ENCODE measurements at places on chromosomes 16 and 17.

GRCh38 chr16:27394516-27394915 is 7.5 kb upstream of the IL21R start:
- DNase-seq, result no peak

DNA sequence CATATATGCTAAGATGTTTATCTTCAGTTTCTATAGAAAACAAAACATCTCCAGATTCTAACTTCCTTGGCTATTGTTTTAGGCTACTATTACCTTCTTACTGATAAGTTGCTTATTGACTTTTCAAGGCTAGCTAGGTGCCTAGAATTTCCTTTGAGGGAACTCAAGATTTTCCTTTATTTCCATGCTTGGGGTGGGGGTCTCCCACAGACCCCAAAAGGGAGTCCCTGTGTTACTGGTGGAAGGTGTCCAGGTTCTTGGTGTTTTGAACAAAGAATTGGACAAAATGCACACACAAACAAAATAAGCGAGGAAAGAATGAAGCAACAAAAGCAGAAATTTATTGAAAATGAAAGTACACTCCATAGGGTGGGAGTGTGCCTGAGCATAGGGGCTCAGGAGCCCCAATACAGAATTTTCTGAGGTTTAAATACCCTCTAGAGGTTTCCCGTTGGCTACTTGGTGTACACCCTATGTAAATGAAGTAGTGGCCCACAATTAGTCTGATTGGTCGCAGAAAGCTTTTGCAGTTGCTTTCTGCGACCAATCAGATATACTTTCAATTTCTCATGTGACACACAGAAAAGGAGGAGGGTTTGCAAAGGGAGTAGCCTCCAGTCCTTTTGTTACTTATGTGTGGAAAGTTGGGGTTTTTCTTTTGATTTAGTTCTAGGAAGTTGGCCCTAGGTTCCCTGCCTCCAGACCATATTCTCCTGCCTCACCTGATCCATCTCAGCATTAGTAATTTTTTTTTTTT is 67.5 kb downstream of the MARF1 start:
- no peak for DNase-seq

DNA sequence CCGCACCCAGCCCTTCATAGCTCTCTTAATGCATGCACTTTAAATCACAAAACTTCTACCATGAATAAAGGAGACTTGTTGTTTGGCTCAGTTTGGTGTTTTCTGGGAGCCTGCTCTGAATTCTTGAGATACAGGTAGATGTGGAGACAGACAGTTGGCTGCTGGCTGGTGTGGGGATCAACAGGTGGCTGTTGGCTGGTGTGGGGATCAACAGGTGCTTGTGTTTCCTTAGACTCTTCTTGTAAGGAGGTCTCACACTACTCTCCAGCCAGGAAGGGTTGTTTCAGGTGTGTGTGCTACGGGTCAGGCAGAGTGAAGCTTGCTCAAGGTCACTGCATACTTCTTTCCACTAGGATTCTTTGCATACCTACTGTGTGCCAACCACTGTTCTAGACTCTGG is 265.9 kb downstream of the HS3ST4 start:
- no peak for DNase-seq

DNA sequence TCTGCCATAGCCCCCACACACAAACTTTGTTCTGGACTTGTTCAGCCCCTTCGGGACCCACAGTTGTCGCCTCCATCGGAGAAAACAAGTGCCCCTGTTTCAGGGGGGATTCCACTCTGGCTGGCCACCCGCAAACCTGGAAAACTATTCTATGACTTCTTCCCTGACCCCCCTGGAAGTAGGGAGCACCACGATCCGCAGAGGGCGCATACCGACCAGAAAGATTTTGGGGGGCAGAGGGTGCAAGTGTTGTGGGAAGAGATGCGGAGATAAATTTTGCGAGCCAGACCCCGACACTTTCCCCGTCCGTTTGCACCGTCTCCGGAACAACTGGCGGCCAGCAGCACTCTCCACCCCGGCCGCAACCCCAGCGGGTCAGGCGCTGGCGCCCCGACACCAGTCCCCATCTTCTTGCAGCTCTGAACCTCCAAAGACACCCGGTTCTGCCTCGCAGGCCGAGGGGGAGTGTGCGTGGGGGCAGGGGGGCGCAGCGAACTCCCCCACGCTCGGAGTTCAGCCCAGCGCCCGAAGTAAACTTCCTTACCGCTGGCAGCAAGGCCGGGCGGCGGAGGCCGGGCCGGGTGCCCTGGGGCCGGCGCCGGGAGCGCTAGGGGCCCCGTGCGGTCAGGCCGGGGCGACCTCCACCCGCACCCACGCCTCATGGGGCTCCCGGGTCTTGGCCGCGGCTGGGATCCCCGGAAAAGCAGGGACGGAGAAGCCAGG is 744 bp downstream of the SALL1 start:
- DNase-seq, result no peak

DNA sequence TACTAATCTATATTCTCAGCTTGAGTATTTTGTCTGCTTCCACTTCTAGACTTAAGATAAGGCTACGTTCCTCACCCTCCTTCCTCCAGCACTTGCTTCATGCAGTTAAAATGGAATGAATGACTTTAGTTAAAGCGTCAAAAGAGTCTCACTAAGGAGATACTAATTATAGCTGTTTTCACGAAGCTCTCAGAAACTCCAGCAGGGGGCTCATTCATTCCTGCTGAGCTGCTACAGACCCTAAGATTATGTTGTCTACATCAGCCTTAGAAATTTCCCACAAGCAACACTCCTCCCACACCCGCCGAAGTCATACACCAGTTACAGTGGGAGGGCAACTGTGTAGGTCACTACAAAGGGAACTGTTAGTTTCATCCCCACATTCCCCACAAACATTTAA is 57.0 kb upstream of the KIFC3 start:
- DNase-seq, result no peak

GRCh38 chr16:8946544-8946943 is 17.2 kb downstream of the USP7 start:
- no peak for DNase-seq

GRCh38 chr17:17205368-17206123 is 587 bp downstream of the PLD6 start:
- DNase-seq, result peak; percentile 43

DNA sequence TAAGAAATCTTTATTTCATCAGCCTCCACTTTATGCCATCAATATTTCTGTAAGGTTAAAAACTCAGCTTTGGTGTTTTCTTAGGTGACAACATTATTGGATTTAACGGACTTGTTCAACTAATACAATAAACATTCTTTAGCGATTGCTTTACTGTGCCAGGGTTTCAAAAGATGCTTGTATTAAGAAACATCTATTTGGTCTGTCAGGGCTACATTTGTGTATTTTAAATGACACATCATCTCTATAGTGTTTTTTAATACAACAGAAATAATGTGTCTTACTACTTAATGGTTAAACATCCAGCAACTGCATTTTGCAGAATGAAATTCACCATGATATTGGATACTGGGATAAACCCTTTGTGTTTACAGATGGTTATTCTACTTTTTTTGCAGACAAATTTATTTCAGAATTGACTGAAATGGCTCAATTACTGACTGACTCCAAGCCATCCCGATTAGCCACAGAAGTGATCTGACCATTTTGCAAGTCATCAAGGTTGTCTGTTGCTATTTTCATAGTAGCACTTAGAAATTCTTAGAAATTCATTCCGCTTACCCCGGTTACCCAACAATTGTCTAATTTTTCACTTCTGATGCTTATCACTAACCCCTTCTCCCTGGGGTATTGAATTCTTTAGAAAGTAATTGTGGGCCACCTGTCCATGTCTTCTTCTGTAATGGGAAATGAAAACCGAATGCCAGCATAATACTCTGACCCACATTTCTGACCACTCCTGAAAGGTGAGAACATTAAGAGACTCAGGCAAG is 63.7 kb downstream of the HS3ST3A1 start:
- DNase-seq, result no peak

All from CD4-positive, alpha-beta T cell treated with Interleukin-15 for 4 hours (primary cell).